ENCODE measurements at places on chromosomes 3 and 15.

- no peak overlapping the region for H3K27ac ChIP-seq
- H3K36me3 ChIP-seq: no peaks in the 10 kb centered on the region
- no peaks in the 10 kb centered on the region for H3K4me1 ChIP-seq
- H3K4me3 ChIP-seq: no peak overlapping the region
Measured at GRCh38 chr3:130014526-130014925, 40.0 kb downstream of the TRH start.

GRCh38 chr3:140114789-140115080, 179.8 kb downstream of the CLSTN2 start:
- H3K27me3 ChIP-seq: no peaks in the 10 kb centered on the region
- H3K4me1 ChIP-seq: no peaks in the 10 kb centered on the region

DNA sequence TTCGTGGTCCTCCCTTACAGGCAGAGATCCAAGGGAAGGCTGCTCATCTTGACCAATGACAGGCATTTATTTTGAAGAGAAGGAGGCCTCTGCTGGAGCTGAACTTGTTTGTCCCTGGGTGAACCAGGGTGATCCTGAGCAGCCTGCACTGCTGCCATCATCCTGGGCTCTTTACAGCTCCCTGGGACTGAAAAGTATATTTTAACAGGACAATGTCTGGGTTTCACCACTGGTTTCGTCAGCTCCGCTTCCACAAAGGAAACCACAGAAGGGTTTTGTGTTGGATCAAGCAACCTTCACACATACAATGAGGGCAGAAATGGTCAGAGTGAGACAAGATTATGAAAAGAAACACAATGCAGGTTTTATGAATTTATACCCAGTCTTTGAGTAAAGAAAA, 400.7 kb upstream of the TPM1 start:
- no peaks in the 10 kb centered on the region for H3K27me3 ChIP-seq
- H3K4me3 ChIP-seq: no peak overlapping the region
- DNase-seq: no peak
- H3K4me1 ChIP-seq: peaks cover 4% of the 10 kb centered on the region
- no peak overlapping the region for H3K27ac ChIP-seq

DNA sequence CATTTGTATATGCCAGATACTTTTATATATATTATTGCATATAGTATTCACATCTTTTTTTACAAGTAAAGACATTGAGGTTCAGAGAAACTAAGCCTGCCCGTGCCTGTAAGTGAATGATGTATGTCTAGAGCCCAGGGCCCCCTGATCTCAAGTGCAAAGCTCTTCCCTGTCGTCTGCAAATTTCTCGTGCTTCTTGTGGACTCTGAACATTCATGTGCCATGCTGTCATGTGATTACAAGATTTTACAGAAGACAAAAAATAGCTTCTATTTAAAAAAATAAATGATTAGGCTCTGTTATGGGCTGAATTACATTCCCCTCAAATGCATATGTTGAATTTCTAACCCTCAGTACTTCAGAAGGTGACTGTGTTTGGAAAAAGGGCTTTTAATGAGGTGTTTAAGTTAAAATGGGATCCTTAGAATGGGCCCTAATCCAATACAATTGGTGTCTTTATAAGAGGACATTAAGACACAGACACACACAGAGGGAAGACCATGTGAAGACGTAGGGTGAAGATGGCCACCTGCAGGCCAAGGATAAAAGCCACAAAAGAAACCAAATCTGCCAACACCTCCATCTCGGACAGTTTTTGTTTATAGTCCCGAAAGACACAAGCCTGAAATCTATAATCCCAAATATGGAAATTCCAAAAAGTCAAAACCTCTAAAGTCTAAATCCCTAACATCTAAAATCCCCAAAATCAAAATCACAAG, 3.9 kb upstream of the MASP1 start:
- H3K4me3 ChIP-seq: no peak overlapping the region
- peaks cover 7% of the 10 kb centered on the region for H3K4me1 ChIP-seq
- no peaks in the 10 kb centered on the region for H3K27me3 ChIP-seq
- DNase-seq: no peak
- H3K27ac ChIP-seq: no peak overlapping the region

- H3K36me3 ChIP-seq: no peaks in the 10 kb centered on the region
- H3K4me3 ChIP-seq: no peak overlapping the region
- no peak overlapping the region for H3K27ac ChIP-seq
- peaks cover 3% of the 10 kb centered on the region for H3K4me1 ChIP-seq
- no peak for DNase-seq
Measured at GRCh38 chr3:7733933-7734332, 767.7 kb upstream of the LMCD1 start.

- H3K36me3 ChIP-seq: no peaks in the 10 kb centered on the region
- no peak for DNase-seq
- no peak overlapping the region for H3K27ac ChIP-seq
- peaks cover 3% of the 10 kb centered on the region for H3K4me1 ChIP-seq
- no peaks in the 10 kb centered on the region for H3K27me3 ChIP-seq
Measured at GRCh38 chr3:143218166-143218835, 98.7 kb downstream of the CHST2 start.

DNA sequence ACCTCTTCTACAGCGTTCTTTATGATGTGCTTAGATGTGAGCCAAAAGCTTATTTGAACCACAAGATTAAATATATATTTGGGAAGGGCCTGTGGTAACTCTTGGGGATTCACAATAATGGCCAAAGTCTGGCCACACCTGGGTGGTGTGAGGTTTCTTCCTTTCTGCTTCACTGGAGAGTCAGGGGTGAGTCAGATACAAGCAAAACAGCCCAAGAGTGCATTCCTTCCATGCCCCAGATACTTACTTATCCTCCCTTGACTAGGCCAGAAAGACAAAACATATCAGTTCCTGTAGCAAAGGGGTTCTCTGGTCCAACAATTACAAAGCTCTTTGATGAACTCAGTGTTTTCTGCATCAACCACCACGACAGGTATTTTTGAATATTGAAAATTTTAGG, 941 bp downstream of the ZBED2 start:
- no peak overlapping the region for H3K4me3 ChIP-seq
- DNase-seq: no peak
- H3K4me1 ChIP-seq: no peaks in the 10 kb centered on the region
- no peaks in the 10 kb centered on the region for H3K36me3 ChIP-seq
